ENCODE measurements at places on chromosomes 1 and 21.

DNA sequence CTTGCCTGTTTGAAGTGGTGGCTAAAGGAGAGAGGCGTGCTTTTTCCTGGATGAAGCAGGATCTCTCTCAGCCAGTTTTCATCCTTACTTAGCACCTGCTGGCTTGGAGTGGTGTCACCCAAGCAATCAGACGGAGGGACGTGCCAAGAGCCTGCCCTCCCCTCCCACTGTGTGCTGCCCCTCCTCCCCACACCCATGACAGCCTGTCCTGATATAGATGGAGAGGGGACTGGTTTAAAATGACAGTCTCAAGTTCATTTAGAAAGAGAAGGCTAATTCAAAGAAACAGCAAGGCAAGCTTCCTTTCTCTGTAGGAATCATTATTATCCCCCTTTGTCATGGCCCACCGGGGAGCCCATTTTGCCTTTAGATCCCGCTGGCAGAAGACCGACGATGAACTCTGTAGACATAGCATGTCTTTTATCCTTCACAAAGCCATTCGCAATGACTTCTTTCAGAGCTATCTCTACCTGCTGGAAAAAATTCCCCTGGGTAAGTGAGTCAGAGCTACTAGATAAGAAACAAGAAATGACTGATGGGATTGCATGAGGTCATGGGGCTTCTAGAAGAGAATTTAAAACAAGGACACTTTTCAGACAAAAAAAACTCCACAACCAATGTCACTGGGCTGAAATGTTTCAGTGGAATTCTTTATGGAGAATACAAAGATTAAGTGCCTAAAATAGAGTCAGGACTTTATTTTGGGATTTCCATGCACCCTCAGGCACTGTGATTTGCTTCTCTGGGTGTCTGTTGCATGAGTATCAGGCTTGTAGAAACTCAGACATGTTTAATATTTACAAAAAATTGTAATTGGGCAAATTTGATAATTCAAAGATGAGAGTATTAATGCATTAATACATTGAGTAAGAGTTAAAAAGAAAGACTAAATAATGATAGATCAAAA, at the start of gene NTMT2:
Gene NTMT2 (plus strand): TSS at position 190 of the 907 bp plus-strand sequence. CDS start 149 bp downstream, at position 339.
- no peak for DNase-seq

GRCh38 chr1:230639714-230640209, 2.5 kb upstream of the COG2 start:
- no peak for DNase-seq

GRCh38 chr1:161330346-161330745, 16.2 kb downstream of the SDHC start:
- DNase-seq = no peak

GRCh38 chr21:42565886-42566523, 52.4 kb downstream of the SLC37A1 start:
- DNase-seq = no peak

GRCh38 chr1:21305155-21305899, 15.1 kb upstream of the ECE1 start:
- DNase-seq = no peak

DNA sequence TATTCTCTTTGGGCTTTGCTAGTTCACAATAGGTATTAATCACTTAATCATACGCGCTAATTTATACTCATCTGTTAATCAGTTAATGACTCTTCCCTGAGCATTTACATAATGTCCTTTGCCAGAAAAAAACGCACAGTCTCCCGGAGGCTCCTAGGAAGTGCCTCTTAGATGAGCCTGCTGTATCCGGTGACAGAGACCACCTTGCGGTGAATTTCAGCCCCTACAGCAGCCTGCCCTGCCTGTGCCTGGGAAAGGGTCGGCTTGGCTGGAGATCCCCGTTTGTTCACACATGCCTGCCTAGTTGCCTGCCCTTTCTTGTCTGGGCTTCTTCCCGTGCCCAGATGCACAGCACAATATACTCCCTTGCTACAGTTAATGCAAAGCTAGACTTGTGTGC, 152.9 kb downstream of the ZBTB18 start:
- DNase-seq = no peak

- no peak for DNase-seq
Observed at GRCh38 chr1:205373022-205373797, 16.5 kb upstream of the KLHDC8A start.

DNA sequence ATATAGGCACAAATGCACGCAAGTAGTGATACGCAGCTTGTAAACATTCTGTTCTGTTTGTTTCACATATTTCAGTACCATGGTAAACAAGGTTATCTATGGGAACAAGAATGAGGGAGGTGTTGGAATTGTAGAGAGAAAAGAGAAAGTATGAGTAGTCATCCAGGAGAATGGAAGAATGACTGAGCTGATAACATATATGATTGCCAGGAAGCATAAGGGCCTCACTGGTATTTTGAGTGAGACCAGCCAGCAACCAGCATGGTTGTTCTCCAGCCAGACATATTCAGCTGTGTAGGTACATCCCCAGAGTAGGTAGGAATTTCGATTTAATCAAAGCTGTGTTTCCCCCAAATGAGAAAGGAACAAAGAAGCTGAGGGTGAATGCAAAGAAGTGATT, 58.9 kb upstream of the ARTN start:
- DNase-seq = no peak

DNA sequence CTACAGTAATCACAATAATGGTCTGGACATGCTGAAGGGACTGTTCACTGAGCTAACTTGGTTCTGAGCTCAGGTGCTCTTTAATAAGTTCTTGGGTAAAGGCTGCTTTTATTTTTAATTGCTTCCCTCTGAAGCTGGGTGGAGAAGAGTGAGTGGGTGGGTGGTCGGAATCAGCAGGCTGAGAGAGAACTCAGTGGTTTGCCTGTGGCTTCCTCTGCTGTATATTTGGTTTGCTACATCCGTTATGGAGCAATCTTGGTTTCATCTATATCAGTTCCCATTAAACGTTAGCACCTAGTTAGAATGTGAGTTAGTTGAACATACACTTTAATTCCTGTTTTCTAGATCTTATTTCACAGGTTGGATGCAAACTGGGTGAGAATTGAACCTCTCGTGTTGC, 23.3 kb downstream of the CNIH4 start:
- DNase-seq = no peak

GRCh38 chr1:240667351-240667750, 55.4 kb upstream of the GREM2 start:
- DNase-seq = no peak

GRCh38 chr1:166164995-166165660, 1.7 kb downstream of the FAM78B start:
- peak; percentile 45 for DNase-seq

DNA sequence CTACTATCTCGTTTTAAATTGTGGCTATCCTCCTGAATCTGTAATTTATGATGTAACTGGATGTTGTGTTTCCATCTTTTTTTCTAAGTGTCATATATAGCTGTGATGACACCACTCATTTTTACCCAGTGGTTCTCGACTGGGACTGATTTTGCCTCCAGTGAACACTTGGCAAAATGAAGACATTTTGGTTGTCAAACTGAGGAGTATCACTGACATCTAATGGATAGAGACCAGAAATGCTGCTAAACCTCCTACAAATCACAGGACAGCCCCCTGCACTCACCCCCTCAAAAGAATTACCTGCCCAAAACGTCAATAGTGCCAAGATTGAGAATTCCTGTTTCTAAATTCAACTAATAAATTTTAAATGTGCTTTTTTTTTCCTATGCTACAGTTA, 1.9 kb downstream of the TRMT13 start:
- DNase-seq = no peak

- no peak for DNase-seq
Observed at GRCh38 chr1:107669996-107670395, 295.0 kb downstream of the VAV3 start.

DNA sequence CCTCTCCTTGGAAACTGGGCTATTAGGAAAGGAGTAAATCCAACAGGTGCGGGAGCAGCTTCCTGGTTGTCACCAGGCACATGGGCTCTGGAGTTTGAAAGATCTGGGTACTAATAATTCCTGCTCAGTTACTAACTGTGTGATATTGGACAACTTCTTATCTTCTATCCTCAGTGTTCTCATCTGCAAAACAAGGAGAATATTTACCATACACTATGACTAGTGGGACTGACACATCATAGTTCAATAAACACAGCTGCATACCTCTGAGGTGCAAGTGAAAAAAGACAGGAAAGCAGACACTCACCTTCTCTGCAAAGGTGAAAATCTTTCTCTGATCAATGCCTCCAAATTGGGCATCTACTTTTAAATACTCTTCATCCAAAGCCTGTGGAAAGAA, 19.7 kb downstream of the YARS1 start:
- DNase-seq = no peak

GRCh38 chr1:46301808-46302640, 1.4 kb downstream of the LRRC41 start:
- DNase-seq = peak; percentile 35

Data from substantia nigra (tissue), 51 donors.